ENCODE measurements at places on chromosomes 6 and 20.

DNA sequence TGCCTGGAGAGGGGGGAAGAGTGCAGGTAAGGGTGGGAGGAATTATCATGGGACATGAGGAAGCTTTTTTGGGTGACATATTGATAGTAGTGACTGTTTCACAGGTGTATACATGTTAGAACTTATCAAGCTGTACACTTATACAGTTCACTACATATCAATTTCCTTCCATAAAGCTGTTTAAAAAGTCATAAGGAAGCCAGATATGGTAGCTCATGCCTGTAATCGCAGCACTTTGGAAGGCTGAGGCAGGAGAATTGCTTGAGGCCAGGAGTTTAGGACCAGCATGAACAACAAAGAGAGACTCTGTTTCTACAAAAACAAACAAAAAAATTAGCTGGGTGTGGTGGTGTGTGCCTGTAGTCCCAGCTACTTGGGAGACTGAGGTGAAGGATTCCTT lies 21.7 kb downstream of the ZSCAN12 start:
- no peak for DNase-seq

GRCh38 chr20:14720251-14720650 lies 382.8 kb upstream of the FLRT3 start:
- DNase-seq = no peak

DNA sequence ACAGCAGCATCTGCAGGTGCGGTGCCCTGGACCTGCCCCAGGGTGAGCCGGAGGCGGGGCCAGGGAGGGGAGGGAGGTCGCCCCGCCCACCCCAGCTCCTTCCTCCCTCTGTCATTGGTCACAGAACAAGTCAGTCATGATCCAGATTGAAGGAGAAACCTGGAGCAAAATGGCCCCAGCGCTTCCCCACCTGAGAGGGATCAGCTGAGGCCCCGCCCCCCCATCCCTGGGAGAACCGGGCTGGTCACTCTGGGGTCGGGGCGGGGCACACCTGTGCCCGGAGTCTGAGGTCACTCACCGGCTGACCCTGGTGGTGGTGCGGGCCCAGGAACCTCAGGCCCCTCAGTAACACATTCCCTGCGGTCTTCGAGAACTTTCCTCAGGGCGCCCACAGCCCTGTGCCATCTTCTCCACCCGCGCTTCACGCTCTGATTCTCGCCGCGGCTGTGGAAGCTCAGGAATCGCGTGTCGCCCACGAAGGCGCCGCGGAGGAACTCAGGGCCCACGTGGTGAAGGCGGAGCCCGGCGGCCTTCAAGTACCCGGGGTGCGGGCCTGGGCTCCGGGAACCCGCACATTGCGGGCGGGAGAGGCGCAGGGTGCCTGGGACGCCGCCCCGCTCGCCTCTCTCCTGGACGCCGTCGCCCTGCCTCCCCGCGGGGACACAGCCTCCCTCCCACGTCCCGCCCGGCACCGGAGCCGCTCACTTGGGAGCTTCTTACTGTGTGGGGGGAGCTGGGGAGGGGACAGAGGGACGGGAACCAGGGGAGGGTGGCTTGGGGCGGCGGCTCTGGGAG lies 36.4 kb upstream of the HLA-C start:
- DNase-seq = peak; percentile 25

DNA sequence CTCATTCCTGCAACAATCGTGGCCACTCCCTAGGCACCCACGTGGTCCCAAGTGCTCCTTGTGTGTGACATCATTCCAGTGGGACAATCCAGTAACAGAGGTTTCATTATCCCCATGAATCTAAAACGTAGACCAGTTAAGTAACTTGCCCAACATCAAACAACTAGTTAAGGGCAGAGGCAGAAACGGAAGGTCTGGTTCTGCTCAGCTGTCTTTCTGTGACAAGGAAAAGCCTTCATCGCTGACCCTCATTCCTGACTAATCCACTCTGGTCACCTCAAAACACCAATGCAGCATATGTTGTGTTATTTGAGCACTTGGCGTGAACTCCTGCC lies 261.4 kb upstream of the JARID2 start:
- DNase-seq = no peak
